Stimulated activated CD4-positive, alpha-beta T cell treated with anti-CD3 and anti-CD28 coated beads, TNF-alpha, amount 100 ng/mL, for 4 hours (primary cell): ENCODE measurements at places on chromosomes 5 and 9.

- no peak for DNase-seq
Measured at GRCh38 chr9:477193-477592, 262.5 kb downstream of the DOCK8 start.

- no peak for DNase-seq
Measured at GRCh38 chr5:142904416-142904815, 134.2 kb downstream of the ARHGAP26 start.

GRCh38 chr5:141398608-141399007, 861 bp downstream of the PCDHGB5 start:
- no peak for DNase-seq

- no peak for DNase-seq
Measured at GRCh38 chr5:113660706-113661250, 147.3 kb downstream of the YTHDC2 start.

DNA sequence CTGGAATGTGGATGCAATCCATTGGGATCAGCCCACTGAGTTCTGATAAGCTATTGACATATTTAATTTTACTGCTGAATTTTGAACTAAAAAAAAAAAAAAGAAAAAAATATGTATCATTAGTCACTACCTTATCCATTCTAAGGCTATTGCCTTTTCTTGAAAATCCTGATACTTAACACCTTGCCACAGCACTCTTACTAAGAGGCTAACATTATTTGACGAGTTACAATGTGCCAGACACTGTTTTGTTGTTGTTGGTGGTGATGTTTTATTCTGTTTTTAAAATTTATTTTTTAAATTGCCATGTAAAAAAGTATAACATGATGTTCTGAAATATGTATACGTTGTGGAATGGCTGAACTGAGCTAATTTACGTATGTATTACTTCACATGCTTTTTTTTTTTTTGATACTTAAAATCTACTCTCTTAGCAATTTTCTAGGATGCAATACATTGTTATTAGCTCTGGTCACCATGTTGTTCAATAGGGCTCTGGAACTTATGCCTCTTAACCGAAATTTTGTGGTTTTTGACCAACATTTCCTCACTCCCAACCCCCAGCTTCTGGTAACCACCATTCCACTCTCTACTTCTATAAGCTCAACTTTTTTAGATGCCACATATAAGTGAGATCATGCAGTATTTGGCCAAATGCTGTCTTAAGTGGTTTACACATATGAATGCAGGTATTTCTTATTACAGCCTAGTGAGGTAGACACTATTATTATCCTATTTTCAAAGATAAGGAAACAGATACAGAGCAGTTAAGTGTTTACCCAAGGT, 134.8 kb upstream of the PCA3 start:
- no peak for DNase-seq

DNA sequence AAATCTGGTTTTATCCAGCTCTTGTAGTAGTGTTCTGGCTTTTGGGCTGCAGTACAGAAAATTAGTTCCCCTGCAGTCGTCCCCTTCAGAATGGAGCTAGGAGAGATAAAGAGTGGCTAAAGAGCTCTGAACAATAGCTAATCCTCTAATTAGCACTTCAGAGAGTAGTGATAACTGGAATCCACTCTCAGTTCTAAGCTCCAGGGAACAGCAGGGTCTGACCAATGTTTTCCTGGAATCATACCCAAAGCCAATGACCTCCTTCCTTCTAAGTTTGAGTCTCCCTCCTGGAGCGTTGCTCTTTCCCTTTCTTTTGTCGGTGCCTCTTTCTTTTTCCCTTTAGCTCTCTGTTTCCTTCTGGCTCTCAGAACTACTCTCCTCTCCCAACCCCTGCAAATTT, 47.4 kb downstream of the MFAP3 start:
- DNase-seq, result no peak

- DNase-seq, result no peak
Measured at GRCh38 chr5:77368367-77368766, 123.7 kb downstream of the WDR41 start.

DNA sequence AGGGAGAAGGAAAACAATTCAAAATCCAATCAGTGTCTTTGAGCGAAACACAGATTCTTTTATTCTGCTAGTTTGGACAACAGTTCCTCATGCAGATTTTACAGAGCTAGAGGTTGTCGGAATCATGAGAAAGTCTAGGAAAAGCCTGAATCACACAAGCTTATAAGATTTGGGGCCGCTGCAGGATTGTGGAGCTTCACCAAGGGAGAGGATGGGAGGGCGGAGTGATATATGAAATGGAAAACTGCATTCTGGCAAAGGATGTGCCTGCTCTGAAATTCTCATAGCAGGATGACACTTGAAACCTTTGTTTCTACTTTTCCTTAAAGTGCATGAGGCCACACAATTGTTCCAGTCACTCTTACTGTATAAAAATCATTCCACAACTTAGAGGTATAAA, 134.3 kb downstream of the OR2K2 start:
- DNase-seq, result no peak

DNA sequence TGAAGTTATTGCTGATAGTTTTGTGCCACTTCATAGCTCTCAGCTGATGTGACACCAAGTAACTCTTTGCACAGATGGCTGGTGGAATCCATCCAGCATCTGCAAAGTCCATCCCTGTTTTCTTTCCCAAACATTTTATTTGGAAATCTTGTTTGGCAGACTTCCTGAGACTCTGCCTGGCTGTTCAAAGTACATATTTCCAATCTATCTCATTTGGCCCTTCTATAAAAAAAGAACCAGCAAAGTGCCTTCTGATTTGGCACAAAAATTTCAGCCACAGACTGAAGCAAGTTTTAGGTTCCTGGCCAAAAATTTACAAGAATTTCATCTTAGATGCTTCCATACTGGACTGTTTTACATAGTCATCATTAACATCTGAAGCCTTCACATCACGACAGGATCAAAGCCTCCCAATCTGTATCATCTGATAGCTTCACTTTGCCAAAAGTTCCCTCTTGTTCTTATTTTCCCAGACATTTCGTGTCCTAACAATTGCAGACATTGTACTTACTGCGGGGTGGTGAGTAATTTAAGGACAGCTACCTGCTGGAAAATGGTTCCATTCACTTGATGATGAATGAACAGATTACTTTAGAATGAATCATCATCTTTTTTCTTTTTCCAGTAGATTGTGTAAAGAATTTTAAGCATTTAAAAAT, 377.3 kb downstream of the KIAA0825 start:
- DNase-seq, result no peak
